ENCODE measurements at places on chromosomes 1 and 21.

DNA sequence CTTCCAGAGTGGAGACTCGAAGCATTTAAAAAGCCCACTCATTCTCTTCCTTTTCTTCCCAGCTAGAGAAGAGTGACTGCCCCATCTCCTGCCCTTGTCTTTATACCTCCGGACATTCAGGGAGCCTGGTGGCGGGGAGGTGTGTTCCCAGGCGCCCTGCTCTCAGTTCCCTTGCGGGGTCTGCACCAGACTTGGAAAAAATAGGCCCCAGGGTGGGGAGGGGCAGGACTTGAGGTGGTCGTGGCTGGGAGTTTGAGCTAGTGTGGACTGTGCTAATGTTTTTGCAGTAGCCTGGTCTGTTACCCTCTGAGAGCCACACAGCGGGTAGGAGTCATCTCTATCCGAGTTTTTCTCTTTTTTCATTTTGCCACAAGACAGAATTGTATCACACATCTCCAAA is 139.1 kb downstream of the PEX14 start:
- no peak for DNase-seq

DNA sequence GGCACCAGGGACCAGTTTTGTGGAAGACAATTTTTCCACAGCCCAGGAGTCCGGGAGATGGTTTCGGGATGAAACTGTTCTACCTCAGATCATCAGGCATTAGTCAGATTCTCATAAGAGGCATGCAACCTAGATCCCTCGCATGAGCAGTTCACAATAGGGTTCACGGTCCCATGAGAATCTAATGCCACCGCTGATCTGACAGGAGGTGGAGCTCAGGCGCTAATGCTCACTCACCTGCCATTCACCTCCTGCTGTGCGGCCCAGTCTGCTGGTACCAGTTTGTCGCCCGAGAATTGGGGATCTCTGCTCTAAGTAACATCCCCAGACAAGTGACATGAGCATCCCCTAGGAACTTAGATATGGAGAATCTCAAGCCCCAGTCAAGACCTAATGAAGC is 180.7 kb downstream of the COQ8A start:
- DNase-seq = no peak

- no peak for DNase-seq
Measured at GRCh38 chr1:101310506-101310905, 73.7 kb downstream of the S1PR1 start.

DNA sequence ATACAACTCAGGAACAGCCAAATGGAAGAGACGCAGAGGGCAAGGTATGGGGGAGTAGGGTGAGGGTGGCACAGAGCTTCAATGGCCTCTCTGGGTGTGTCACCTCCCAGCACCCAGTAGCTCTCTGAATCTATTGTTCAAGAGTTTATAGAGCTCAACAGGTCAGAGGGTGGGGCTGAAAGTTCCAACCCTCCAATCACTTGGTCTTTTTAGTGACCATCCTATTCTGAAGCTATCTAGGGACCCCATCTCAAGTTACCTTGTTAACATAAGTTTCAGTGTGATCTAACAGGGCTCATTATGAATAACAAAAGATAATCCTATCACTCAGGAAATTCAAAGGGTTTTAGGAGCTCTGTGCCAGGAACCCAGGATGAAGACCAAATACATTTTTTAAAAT is 31.2 kb upstream of the ZNF697 start:
- DNase-seq = no peak

- no peak for DNase-seq
Measured at GRCh38 chr21:43005635-43006034, 31.3 kb downstream of the PKNOX1 start.

DNA sequence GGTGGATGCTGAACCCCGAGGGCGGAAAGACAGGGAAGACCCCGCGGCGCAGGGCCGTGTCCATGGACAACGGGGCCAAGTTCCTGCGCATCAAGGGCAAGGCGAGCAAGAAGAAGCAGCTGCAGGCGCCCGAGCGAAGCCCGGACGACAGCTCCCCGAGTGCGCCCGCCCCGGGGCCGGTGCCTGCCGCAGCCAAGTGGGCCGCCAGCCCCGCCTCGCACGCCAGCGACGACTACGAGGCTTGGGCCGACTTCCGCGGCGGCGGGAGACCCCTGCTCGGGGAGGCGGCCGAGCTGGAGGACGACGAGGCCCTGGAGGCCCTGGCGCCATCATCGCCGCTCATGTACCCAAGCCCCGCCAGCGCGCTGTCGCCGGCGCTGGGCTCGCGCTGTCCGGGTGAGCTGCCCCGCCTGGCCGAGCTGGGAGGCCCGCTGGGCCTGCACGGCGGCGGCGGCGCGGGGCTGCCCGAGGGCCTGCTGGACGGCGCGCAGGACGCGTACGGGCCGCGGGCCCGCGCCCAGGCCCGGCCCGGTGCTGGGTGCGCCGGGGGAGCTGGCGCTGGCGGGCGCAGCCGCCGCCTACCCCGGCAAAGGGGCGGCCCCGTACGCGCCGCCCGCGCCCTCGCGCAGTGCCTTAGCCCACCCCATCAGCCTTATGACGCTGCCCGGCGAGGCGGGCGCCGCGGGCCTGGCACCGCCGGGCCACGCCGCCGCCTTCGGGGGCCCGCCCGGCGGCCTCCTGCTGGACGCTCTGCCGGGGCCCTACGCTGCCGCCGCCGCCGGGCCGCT is 20.7 kb downstream of the FOXO6 start:
- no peak for DNase-seq

DNA sequence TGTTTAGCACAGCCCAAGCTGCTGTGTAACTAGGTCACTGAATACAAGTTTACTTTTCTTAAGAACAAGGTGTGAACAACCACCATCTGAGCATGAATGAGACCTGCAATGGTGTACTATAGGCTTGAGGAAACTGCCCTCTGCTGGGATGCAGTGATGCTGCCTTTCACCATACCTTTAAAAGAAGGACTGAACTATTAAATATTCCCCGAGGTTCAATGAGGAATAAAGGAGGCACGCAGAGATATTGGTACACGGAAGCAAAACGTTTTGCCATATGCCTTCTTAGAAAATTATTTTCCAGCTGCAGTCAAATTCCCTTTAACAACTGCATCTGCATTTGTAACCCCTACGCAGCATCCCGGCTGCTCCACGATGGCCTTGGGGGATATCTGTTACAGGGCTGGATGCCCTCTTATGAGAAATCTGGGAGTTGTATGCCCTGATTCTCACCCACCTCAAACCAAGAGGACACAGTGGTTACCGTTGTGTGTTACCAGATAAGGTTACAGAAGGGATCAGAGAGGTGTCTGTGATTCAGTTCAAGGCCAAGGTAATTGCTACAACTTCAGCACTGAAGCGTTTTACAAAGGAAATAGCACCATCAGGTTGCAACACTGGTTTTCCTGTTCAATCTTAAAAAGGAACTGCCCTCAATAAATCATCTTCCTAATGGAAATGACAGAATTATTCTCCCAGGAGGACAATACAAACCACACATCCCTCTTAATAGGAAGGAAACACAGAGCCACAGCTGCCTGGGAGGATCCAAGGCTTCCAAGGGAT is 470.5 kb downstream of the LTN1 start:
- DNase-seq = no peak

GRCh38 chr1:94143173-94143808 is 22.3 kb upstream of the ABCA4 start:
- DNase-seq = no peak

- no peak for DNase-seq
Measured at GRCh38 chr1:27668121-27668807, 3.7 kb downstream of the IFI6 start.

DNA sequence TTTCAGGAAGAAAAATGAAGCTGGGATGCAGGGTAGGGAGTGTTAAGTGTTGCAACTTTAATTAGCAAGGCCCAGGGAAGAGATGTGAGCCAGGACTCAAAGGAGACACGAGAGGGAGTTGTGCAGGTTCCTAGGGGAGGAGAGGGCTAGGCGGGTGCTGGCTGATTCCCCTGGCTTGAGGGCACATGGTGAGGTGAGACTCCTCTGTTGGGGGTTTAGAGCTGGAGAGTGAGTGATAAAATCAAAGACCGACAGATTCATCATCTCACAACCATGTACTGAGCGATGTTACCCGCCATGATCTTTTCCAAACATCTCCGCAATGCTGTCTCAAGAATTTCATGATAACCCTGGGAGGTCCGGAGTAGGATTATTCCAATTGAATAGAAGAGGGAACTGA is 161.8 kb upstream of the CSF3R start:
- no peak for DNase-seq

- DNase-seq = no peak
Measured at GRCh38 chr1:183193963-183194525, 8.0 kb downstream of the LAMC2 start.
